ENCODE measurements at places on chromosomes 16 and 17. TPM values are rescaled to one million over a fixed set of nuclear protein-coding genes. Genes with fewer than 3 reads are reported as not detected.

NOTUM gene
- total RNA-seq = not detected

PTX4 gene
- total RNA-seq = not detected

TPSD1 gene
- total RNA-seq = not detected

CBX1 gene
- total RNA-seq = 8.1 TPM

G6PC1 gene
- total RNA-seq = not detected

KIF2B gene
- total RNA-seq = not detected

CCL7 gene
- 3.1 TPM for total RNA-seq

CIITA gene
- total RNA-seq = 10.4 TPM

KRT40 gene
- total RNA-seq = 0.10 TPM

PRR14 gene
- total RNA-seq = 20.8 TPM

SYNRG gene
- total RNA-seq = 46.7 TPM

MAF gene
- 9.1 TPM for total RNA-seq

SP6 gene
- total RNA-seq = 0.21 TPM

CCL2 gene
- 2.2 TPM for total RNA-seq

PERCC1 gene
- total RNA-seq = 0.84 TPM

PLA2G10 gene
- total RNA-seq = not detected

UNC45B gene
- total RNA-seq = 0.94 TPM

KRT12 gene
- total RNA-seq = not detected

TMC7 gene
- not detected for total RNA-seq

CMC2 gene
- total RNA-seq = 26.8 TPM

PDILT gene
- not detected for total RNA-seq

MAPT gene
- total RNA-seq = 0.10 TPM

UQCRC2 gene
- 202 TPM for total RNA-seq

OR4D1 gene
- total RNA-seq = 0.42 TPM

DNAI2 gene
- 0.21 TPM for total RNA-seq

ETV4 gene
- total RNA-seq = not detected

ZNF500 gene
- total RNA-seq = 7.7 TPM

SLC9A5 gene
- 0.63 TPM for total RNA-seq

AANAT gene
- total RNA-seq = not detected

HIC1 gene
- 16.4 TPM for total RNA-seq

TEFM gene
- 8.2 TPM for total RNA-seq

All from mononuclear cell (primary cell).